Heart left ventricle (tissue), 16 donors: ENCODE measurements at places on chromosomes 6 and 20. TPM values are rescaled to one million over a fixed set of nuclear protein-coding genes. Genes with fewer than 3 reads are reported as not detected.

GRCh38 chr6:17965397-17965796 is 22.0 kb downstream of the KIF13A start:
- H3K36me3 ChIP-seq, result no peaks in the 10 kb centered on the region
- no peak overlapping the region for H3K4me3 ChIP-seq
- no peaks in the 10 kb centered on the region for H3K27me3 ChIP-seq
- peak overlapping the region; percentile 23 for H3K27ac ChIP-seq
- H3K4me1 ChIP-seq, result peaks cover 57% of the 10 kb centered on the region

DNA sequence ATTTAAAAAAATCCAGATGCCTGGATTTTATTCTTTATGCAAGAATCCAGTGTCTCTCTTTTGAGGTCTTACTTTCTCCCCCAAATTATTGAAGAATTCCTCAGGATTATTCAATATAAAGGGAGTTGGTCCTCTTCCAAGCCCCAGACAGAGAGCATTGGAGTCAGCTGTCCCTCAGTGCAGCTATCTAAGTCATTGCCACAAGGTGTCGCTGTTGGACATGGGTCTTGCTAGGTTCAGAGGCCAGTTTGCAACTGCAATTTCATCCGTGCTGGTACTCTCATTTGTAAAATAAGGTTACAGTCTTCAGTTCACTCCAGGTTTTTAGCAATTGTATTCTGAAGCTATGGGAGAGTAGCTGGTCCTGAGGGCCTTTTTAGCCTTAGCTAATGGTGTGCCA is 27.8 kb downstream of the CCN2 start:
- no peaks in the 10 kb centered on the region for H3K27me3 ChIP-seq
- no peaks in the 10 kb centered on the region for H3K36me3 ChIP-seq
- DNase-seq, result no peak
- no peak overlapping the region for H3K27ac ChIP-seq
- H3K4me3 ChIP-seq, result no peak overlapping the region

DNA sequence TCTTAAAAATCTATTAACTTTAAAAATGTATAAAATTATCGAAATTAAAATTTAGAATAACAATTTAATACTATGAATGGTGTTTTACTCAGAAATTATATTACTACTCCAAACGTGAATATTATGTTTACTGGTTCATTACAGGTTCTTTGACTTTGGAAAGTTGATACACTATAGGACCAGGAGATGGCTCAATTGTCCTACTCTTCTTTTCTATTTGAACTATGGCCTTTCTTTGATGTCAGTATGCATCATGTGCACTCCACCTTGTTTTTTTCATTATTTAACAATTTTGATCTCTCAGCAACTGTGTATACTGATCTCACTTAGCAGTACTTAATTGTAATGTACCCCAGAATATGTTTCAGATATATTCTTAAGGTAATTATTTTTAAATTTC is 391.5 kb upstream of the MANEA start:
- no peaks in the 10 kb centered on the region for H3K4me1 ChIP-seq
- no peak overlapping the region for H3K27ac ChIP-seq
- no peaks in the 10 kb centered on the region for H3K36me3 ChIP-seq
- H3K27me3 ChIP-seq, result no peaks in the 10 kb centered on the region

The IL17F gene
- total RNA-seq, result not detected

The CTNNBL1 gene
- total RNA-seq, result 57.4 TPM
